ENCODE measurements at places on chromosomes 1 and 21.

DNA sequence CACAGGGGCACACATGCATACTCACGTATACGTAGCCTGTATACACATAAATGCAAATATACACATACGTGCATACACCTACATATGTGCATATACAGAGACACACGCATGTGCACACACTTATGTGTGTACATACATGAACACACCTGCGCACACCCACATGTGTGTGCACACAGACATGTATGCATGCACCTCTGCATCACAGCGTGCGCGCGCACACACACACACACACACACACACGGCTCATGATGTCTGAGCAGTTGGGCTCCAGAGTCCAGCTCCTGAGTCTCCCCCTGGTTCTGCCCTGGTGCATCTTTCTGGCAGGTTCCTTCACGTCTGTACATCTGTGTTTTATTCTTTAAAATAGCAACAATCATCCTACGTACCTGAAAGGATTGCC is 600.5 kb downstream of the NPHP4 start:
- H3K27ac ChIP-seq = no peak overlapping the region
- DNase-seq = no peak
- no peaks in the 10 kb centered on the region for H3K36me3 ChIP-seq
- H3K27me3 ChIP-seq = no peaks in the 10 kb centered on the region
- no peak overlapping the region for H3K4me3 ChIP-seq

DNA sequence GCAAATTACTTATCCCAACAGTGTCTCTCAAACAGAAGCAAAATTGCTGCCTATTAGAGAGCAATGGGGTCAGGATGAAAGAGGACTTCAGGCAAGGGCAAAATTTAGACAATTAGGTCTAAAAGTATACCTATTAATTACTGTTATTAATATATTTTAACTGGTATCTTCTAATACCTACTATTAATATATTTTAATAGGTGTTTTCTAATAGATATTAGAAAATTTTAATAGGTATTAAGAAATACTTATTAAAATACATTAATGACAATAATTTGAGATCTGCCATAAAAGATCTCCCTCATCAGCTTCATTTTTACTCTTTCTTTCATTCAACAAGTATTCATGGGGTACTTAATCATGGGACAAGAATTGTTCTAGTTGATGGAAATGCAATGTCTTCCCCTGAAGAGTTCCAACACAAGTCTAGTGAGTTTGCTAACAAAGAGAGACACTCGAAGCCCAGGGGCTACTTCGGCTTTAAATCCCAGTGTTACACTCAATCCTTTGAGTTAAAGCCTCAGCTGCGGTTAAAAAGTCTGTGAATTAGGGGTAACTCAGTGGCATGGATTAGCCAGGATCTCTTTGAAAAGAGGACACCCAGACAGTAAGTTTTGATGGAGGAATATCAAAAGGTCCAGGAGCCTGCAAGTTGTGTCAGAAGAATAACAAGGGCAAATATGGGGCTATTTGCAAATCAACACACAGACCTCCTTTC is 44.1 kb downstream of the STYXL2 start:
- H3K4me1 ChIP-seq = no peaks in the 10 kb centered on the region
- no peak for DNase-seq
- H3K27ac ChIP-seq = no peak overlapping the region
- H3K36me3 ChIP-seq = no peaks in the 10 kb centered on the region
- no peaks in the 10 kb centered on the region for H3K27me3 ChIP-seq

DNA sequence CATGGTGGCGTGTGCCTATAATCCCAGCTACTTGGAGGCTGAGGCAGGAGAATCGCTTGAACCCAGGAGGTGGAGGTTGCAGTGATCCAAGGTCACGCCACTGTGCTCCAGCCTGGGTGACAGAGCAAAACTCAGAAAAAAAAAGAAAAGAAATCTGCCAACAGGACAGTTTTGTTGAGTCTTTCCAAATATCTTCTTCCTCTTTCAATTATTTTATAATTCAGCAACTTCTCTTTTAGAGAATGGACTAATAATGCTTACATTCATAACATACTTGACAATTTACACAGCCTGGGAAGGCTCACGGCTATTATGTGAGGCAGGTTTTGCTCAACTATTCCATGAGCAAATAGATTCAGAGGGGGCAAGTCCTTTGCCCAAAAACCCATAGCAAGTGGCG is 18.1 kb downstream of the CNR2 start:
- H3K4me1 ChIP-seq = no peaks in the 10 kb centered on the region
- H3K36me3 ChIP-seq = no peaks in the 10 kb centered on the region
- DNase-seq = no peak

GRCh38 chr21:44848821-44849521 is 24.5 kb downstream of the PTTG1IP start:
- no peak overlapping the region for H3K27ac ChIP-seq
- DNase-seq = no peak
- no peak overlapping the region for H3K4me3 ChIP-seq
- peaks cover 64% of the 10 kb centered on the region for H3K36me3 ChIP-seq
- H3K27me3 ChIP-seq = peaks cover 9% of the 10 kb centered on the region
- H3K4me1 ChIP-seq = peaks cover 38% of the 10 kb centered on the region

DNA sequence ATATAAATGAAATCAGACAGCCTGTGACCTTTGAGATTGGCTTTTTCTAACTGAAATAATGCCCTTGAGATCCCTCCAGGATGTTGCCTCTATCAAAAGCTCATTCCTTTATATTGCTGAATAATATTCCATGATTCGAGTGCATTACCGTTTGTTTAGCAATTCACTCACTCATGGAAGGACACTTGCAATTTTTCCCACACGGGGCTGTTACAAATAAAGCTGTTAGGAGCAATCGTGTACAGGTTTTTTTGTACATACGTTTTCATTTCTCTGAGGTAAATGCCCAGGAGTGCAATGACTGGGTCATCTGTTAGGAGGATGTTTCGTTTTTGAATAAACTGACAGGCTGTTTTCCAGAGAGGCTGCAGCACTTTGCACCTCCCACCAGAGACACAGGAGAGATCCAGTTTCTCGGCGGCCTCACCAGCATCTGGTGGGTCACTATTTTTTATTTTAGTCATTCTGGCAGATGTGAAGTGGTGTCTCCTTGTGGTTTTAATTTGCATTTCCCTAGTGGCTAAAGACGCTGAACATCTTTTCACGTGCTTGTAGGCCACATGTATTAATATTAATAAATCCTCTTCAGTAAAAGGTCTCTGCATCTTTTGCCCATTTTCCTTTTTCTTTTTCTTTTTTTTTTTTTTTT is 11.0 kb downstream of the PRDM15 start:
- no peak overlapping the region for H3K4me3 ChIP-seq
- H3K27me3 ChIP-seq = no peaks in the 10 kb centered on the region
- no peak for DNase-seq
- no peaks in the 10 kb centered on the region for H3K36me3 ChIP-seq

Measured in stomach (tissue), 19 donors.